Stimulated activated CD8-positive, alpha-beta memory T cell treated with anti-CD3 and anti-CD28 coated beads, Interleukin-12 subunit alpha, Interleukin-12 subunit beta, amount 100 ng/mL, for 4 hours (primary cell): ENCODE measurements at places on chromosomes 3 and 15.

DNA sequence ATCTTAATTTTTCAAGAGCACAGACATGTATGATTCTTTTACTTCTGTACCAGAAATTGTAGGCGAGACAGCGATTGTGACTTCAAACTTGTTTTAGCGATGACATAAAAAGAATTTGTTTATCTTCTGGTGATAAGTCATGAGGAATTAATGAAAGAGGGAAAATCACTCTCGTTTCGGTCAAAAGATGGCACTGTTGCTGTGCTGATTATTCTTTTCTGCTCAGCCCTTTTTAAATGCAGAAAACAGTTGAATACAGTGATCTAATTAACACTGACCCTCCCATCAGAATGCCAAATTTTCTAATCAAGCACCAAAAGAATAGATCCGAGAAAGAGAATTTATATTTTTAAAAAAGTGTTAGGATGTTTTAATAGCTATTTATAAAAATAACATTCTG lies 52.6 kb downstream of the NSUN3 start:
- DNase-seq, result no peak

DNA sequence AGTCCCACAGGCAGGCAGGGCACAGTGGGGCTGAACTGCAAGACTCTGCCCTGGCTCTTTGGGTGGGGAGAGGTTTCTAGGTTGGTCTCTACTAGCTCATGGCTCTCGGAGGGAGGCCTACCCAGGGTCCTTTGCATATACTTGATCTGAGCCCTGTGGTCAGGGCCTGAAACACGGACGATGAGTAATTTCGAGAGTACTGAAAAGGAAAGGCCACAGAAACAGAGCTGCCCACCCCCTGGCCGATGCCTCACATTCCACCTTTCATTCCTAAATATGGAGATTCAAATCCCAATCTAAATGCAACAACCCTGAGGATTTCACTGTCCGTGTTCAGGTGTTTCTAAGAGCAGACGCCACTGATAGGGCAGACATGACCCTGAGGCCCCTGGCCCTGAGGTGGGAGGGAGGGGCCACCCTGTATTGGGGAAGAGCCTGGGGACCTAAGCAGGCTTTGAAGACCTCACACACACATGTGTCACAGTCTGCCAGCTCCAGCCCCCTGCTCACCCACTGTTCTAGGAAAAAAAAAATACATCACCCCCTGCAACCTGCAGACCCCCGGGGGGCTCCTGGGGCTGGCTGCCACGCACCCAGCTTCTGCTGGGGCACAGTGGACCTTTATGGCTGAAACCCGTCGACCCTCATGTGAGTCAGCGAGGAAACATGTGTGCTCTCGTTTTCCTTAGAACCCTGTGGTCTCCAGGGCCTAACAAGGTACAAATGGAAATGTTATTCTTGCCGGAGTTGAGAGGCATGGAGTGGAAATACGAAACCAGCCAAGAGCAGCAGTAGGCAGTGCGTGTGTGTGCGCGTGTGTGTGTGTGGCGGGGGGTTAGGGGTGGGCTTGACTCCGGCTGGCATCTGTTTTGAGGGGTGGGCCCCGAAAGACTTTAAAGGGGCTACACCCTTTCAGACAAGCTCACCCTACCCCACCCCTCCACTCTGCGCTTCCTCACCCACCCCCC lies 112.7 kb downstream of the CHSY1 start:
- DNase-seq, result no peak

DNA sequence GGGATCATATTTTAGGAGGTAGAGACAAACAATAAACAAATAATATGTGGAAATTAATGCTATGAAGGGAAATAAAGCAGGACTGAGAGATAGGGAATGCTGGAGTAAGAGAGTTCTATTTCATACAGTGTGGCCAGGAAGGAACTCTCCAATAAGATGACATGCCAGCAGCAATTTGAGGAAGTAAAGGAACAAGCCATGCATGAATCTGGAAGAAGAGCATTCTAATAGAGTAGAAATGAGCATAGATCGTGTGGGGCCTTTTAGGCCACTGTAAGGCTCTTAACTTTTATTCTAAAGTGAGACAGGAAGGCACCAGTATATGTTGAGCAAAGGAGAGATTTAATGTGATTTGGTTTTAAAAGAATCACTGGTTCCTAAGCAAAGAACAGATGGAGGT lies 126.3 kb downstream of the DMXL2 start:
- no peak for DNase-seq

DNA sequence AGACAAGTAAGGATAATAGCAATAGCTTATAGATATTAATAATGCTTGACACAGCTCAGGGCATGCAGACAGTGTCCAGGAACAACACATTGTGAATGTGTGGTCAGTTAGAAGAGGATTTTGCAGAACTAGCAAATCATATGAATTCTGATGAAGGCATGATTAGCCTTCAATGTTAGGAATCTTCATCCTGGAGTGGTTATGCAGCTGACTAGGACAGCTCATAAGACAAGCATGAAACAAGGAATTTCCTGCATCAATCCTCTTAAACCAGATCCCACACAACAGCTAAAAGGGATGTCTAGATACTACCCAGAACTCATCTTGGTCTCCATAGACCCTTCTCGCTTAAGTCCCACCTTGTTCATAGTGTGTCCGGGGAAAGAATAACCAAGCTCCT lies 499.0 kb upstream of the ATP11B start:
- DNase-seq, result no peak

DNA sequence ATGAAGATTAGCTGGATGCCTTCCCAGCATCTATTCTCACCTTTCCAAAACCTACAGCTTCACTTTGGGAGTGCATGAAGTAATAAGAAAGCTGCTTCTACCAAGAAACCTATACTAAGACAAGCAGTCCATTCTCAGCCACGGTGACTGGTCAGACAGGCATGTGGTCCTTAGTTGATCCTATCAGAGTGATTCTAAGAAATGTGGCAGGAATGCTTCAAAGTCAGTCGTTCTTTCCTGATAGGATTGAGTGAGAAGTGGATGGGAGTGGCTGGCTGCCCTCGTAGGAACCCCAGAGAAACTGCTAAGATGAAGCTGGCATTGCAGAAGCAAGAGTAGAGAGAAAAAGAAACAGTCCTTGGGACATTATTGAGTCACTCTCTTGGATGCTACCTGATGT lies 16.6 kb downstream of the FOXB1 start:
- no peak for DNase-seq

- DNase-seq, result no peak
Measured at GRCh38 chr15:42811433-42811832, 74.5 kb upstream of the CDAN1 start.

- no peak for DNase-seq
Measured at GRCh38 chr3:63933459-63933858, 21.3 kb upstream of the SCAANT1 start.

DNA sequence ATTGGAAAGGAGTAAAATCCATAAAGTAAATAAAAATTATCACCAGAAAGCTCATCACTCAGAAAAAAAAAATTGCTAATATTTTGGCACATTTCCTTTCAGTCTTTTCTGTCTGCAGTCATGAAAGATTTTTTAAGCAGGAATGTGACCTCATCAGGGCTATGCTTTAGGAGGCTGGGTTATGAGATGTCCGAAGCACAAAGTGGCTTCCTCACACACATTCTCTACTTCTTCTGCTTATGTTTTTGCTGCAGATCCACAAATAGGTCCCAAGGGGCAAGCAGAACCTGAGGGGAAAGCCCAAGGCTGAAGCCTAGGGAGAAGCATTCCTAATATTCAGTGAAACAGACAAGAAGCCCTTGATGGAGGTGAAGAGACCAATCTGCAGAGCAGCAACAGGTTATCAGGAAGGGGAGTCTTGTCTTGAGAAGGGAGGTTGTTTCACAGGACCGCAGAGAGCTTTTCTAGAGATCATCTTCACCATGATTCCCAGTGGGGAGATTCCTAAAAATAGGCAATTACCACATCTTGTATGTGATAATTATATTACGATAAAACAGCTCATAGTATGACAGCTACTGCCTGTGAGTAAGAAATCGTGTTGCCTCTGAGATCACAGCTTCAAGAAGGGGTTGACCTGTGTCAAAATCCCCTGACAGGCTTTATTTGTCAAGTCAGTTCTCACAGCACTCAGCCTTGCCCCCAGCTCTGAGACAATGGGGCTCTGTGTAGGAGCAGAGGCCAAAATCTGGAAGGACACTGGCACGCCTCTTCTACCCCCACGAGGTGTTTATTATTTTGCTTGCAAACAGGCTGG lies 60.5 kb downstream of the IGF2BP2 start:
- DNase-seq, result no peak

GRCh38 chr3:112124907-112125607 lies 8.0 kb downstream of the GCSAM start:
- DNase-seq, result no peak

DNA sequence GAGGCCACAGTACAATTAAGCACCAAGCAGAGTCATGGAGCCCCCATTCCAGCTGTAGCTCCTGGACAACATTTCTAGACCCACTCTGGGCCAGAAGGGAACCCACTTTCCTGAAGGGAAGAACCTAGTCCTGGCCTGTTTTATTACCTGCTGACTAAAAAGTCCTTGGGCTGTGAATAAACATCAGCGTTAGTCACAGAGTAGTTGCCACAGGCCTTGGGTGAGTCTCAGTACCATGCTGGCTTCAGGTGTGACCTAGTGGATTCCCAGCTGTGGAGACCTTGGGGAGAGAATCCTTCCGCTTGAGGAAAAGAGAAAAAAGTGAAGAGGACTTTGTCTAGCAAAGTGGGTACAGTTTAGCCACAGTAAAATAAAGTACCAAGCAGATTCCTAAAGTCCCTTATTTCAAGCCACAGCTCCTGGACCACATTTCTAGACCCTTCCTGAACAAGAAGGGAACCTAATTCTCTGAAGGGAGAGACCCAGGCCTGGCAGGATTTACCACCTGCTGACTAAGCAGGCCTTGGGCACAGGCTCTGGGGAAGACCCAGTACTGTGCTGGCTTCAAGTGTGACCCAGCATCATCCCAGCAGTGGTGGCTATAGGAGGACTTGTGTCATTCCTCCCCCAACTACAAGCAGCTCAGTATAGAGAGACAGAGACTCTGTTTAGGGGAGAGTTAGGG lies 118.3 kb upstream of the KCNH8 start:
- no peak for DNase-seq

GRCh38 chr3:26202169-26202568 lies 412.3 kb downstream of the OXSM start:
- DNase-seq, result no peak

- no peak for DNase-seq
Measured at GRCh38 chr3:166444336-166444735, 607.1 kb upstream of the BCHE start.

GRCh38 chr3:183281126-183281797 lies 28.2 kb downstream of the B3GNT5 start:
- DNase-seq, result no peak

DNA sequence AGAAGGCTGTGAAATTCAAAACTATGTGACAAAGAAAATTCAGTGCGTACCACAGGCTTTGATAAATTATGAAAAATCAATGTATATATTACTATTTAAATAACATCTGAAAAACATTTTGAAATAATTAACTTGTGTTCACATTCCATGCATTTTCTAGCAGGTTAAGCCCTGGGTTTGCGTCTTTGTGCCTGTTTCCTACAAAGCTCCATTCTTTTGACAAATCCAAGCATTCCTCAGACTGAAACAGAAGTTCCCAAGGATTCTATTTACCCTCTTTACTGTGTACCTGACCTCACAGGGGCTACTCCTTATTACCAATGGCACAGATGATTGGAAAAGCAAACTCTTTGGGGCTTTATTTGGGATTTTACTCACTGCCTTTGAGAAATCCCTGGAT lies 1.9 kb downstream of the PAQR9 start:
- no peak for DNase-seq

GRCh38 chr3:105580296-105580965 lies 213.7 kb downstream of the ALCAM start:
- no peak for DNase-seq

- no peak for DNase-seq
Measured at GRCh38 chr15:63051156-63052066, 8.9 kb downstream of the TPM1 start.

GRCh38 chr15:69515926-69516325 lies 63.3 kb downstream of the RPLP1 start:
- DNase-seq, result no peak

- no peak for DNase-seq
Measured at GRCh38 chr3:147653367-147653923, 244.3 kb downstream of the ZIC1 start.

- no peak for DNase-seq
Measured at GRCh38 chr3:8563597-8563996, 62.0 kb downstream of the LMCD1 start.

GRCh38 chr15:77027697-77028450 lies 32.9 kb downstream of the PSTPIP1 start:
- no peak for DNase-seq

DNA sequence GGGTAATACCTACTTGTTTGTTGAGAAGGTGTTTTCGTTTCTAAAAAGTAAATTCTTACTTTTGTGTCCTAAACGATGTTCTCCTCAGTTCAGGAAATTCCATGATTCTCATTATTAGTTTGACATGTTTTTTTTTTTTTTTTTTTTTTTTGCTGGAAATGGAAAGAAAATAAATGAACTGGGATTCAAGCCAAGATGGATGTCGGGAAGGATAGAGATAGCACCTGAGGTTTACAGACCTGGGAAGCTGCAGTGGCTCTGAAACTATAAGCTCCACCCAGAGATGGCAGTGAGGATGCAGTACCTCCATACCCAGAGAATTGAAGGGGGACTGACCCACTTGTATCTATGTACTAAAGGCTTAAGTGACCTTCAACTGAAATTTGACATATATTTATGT lies 334.6 kb upstream of the TGFBR2 start:
- DNase-seq, result no peak

DNA sequence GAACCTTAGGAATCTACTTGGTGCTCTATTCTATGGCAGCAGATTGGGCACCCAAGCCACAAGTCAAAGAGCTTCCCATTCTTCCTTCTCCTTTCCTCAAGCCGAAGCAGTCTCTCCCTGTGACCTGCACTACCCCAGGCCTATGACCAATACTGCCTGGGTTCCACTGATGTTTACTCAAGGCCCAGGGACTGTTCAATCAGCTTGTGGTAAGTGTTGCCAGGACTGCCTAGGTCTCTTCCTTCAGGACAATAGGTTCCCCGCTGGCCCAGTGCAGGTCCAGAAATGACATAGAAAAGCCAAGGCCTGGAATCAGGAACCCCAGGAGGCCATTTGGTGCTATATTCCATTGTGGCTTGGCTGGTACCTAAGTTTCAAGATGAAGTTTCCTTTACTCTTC lies 397.9 kb downstream of the ZIC4 start:
- DNase-seq, result no peak
